Urinary bladder (tissue), 4 donors: ENCODE measurements at places on chromosomes 5 and 9.

DNA sequence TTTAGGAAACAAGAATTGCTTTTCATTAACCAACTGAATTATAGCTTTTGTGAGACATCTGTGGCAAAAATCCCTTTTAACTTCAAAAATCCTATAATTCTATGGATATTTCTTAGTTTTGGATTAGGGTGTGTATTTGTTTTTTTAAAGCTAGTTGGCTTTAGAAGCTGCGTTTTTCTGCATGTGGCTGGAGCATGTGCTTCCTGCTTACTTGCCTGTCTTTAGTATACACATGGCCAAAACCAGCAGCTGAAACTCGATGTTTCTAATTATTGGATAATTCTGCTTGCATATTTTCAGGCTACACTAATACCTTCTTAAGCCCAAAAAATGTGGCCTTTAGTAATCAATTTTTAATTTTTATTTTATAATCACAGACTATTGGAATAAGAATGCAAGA lies 8.9 kb downstream of the RECK start:
- DNase-seq: no peak

DNA sequence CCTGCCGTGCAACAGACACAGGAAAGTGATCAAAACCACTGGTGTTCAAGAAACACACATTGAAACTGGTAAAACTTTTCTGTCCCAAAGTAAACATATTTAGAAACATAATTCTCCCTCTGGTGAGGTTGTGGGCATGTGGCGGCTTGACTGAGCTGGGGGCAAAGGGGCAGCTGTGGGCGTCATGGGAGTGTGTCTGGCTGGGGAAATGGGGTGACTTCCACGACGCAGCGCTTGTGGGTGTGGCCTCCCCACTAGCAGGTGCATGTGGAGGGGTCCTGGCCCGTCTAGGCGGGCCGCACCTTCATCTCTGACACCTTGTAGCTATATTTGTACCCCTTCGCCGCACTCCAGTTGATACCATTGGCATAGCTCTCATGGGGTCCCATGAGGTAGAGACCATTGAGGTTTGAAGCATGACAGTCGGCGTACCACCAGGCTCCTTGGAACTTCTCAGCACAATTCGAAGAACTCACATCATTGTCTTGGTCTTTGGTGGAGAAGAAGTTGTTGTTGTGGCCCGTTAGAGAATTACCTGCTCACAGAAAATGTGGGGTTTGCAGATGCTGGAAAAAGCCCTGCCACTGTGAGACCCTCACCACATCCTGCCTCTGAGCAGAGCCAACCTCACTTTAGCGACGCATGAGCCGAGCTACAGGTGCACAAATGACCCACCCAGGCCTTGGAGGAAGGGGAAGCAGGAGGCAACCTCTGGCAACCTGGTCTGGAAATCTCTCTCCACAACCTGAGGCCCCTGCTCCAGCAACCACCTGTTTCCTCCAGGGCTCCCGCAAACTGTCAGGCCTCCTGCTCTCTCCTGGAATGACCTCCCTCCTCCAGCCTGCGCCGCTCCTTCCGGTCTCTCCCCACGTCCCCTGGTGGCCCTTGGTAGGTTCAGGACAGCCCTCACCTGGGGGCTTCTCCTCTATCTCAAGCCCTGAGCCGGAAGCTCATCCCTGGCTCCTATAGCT lies 7.9 kb downstream of the FCN1 start:
- DNase-seq: no peak

- no peak for DNase-seq
These were observed 749.8 kb upstream of the CDH9 start for GRCh38 chr5:27788184-27788583.

DNA sequence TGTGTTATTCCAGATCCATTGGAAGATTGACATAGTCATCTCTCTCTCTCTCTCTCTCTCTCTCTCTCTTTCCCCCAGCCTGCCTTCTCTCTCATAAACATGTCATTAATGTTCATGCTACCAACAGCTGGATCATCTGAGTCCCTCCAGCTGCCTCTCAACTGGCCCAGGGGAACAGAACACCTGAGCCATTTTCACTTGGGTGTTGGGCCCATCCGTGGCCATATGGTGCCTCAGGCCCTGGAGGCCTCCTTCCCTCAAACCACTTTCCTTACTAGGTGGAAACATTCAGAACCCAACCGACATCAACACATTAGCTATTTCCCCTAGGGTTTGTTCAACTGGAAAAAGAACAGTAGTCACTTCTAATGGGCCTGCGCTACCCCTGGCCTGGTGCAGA lies 196.2 kb downstream of the FRMD3 start:
- DNase-seq: no peak

GRCh38 chr9:37995348-37995737 lies 73.7 kb downstream of the SHB start:
- no peak for DNase-seq

- DNase-seq: no peak
These were observed 476.1 kb downstream of the CYLC2 start for GRCh38 chr9:103471241-103471640.

GRCh38 chr5:163756170-163756569 lies 250.8 kb downstream of the MAT2B start:
- DNase-seq: no peak

DNA sequence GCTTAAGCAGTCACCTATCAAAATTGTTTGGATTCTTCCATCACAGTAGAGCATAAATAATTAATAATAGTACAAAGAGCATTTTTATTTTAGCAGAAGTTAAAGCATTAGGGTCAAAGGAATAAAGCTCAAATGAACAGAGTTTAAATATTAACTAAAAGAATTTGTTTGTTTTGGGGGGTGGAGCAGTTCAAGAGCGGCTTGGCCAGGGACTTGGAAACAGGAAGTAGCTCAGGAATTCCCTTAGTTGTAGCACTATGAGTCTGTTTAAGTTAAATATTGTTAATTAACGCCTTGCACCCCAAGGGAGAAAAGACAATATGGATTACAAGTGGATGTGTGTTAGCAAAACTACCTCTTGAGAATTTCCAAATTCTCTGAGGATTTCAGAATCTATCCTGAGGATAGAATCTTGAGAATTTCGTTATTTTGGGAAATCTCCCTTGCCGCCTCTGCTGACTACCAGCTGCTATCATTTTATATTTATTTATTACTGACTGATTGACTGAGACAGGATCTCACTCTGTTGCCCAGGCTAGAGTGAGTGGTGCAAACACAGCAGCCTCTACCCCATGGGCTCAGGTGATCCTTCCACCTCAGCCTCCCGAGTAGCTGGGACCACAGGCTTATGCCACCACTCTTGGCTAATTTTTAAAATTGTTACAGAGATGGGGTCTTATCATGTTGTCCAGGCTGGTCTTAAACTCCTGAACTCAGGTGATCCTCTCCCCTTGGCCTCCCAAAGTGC lies 96.7 kb upstream of the CHD1 start:
- no peak for DNase-seq

DNA sequence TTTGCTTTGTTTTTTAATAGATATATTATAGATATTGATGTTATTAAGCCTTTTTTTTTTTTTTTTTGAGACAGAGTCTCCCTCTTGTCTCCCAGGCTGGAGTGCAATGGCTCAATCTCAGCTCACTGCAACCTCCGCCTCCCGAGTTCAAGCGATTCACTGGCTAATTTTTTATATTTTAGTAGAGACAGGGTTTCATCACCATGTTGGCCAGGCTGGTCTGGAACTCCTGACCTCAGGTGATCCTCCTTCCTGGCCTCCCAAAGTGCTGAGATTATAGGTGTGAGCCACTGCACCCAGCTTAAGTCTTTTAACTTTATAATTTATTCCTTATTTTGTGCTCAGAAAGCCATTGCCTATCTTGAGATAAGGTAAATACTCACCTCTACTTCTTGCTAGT lies 24.2 kb upstream of the RAD23B start:
- DNase-seq: no peak

GRCh38 chr5:148960070-148960769 lies 102.6 kb downstream of the SH3TC2 start:
- DNase-seq: no peak

DNA sequence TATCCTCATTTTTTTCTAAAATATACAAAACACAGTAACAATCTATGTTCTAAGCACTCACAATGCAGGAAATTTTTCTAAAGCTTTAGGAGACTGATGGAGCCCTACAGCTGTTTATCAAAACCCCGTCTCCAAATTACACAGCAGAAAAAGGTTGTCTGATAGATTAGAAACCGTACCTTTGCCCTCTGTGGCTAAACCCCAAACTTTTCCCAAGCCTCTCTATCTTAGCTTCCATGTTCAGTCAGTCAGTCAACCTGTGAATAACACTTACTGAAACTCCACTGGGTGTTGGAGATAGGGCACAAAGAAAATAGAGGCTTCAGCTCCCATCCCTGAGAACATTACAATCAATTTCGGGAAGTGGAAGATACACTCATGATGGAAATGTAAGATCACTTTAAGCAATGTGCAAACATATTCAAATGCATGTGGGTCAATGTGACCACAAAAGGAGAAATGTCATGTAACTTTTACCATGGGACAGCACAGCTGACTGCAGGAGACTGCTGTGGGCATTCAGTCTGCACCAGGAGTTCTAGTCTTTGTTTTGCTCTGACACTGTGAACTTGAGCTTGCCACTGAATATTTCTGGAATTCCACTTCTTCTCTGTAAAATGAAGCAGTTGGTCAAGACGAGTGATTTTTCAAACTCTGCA lies 279.5 kb upstream of the PIK3R1 start:
- DNase-seq: no peak

- DNase-seq: no peak
These were observed 16.2 kb downstream of the TJP2 start for GRCh38 chr9:69190086-69190862.

GRCh38 chr9:29647451-29647850 lies 2074.2 kb upstream of the C9orf72 start:
- no peak for DNase-seq

DNA sequence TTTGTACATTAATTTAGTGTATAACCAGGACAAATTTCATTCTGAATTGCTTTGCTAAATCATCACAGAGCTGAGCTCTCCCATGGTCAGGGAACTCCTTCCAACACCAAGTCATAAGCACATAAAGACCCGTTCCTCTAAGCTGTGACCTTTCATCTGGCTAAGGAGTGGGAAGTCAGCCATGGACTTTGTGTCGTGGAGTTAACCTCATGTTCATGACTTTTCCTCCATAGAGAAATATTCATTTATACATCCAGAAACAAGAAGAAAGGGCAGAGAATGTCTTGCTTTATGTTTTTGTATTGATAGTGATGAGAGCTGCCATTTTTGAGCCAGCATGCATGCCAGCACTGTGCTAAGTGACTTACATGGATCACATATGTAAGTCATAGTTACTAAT lies 97.5 kb downstream of the INIP start:
- no peak for DNase-seq

DNA sequence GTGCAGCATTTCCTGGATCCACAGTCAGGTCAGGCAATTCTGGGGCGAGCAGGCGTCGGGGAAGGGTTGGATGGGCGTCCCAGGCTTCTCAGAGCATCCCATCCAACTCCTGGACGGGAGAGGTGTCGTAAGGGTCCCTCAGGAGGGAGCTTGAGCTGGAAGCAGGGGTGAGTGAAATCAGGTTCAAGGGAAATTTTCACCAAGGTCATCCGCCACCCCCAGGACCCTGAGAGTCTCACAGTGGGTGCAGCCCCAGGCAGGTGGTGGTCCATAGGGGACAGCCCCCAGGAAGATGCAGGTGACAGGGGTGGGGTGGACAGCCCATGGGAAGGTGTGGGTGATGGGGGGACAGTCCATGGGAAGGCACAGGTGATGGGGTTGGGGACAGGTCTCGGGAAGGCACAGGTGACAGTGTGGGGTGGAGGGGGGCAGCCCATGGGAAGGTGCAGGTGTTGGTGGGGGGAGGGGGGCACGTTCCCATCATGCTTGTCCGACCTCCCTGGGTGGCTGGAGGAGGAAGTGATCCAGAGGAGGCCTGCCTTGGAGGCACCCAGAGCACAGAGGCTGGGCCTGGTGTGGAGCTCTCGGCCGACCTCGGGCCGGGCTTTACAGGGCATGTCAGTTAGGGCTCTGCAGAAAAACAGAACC lies 48.9 kb downstream of the AHRR start:
- DNase-seq: no peak

- no peak for DNase-seq
These were observed 2.7 kb downstream of the TNFAIP8 start for GRCh38 chr5:119358530-119358900.

DNA sequence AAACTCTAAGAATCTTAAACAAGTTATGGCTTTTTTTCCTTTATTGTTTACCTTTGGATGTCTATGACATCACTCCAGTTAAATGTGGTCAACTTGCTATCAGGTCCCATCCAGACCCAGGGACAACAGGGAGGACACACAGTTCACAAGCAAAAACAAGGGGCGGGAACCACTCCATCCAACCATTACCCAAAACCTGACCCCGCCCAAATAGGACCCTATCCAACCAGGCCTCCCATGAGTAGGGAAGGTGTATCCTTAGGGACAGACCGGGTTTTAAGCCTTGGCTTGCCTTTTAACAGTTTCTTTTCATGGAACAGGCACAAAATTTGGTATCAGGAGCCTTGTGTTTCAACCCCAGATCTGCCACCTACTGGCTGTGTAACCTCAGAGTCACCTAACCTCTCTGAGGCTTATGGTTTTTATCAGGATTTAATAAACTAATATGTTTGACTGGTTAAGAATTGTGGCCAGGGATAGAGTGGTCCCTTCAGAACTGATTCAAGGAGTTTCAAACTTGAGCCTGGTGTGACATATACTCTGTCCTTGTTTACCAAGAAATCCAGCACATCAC lies 127.7 kb upstream of the RAD23B start:
- no peak for DNase-seq

GRCh38 chr5:139416651-139417050 lies 12.8 kb upstream of the SPATA24 start:
- DNase-seq: no peak

DNA sequence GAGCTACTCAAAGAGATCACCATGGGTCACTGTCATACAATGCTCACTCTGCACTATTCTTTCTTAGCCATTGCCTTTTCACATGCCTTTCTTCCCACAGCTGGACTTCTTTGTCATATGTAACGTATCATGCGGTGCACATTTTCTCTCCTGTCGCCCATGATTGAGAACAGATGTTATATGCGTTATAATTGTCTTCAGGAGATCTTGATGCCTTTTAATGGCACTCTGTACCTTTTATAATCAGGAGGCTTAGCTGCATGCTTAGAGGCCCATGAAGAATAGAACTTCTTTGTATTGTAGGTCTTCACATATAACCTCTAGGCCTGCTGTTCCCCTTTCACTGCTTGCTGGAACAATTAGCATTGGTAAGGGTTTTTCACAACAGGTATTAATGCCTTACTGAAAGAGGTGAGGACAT lies 436.1 kb downstream of the CDH10 start:
- no peak for DNase-seq

DNA sequence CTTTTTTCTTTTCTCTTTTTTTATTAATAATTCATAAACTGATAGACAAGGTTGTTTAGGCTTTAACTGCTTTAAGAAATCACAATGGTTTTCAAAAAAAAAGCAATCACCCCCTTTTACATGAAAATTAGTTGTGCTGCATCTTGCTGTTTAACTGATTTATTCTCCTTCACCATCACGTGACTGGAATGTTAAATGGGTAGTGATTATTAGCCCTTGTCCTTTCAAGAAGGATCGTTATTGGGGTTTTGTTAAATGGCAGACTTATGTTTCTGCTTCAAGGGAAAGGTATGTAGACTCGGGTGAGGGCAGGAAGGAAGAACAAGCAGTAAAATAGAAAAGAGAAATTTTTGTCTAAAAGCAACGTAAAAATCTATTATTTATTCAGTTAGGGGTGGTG lies 175.6 kb upstream of the TLE4 start:
- no peak for DNase-seq

- DNase-seq: no peak
These were observed 69.6 kb upstream of the SLC30A5 start for GRCh38 chr5:69024241-69024651.

GRCh38 chr5:38414348-38414747 lies 142.1 kb downstream of the LIFR start:
- DNase-seq: no peak

- DNase-seq: no peak
These were observed 12.1 kb upstream of the LAMC3 start for GRCh38 chr9:130996676-130997394.
